ENCODE measurements at places on chromosomes 4 and X. TPM values are rescaled to one million over a fixed set of nuclear protein-coding genes. Genes with fewer than 3 reads are reported as not detected.

DNA sequence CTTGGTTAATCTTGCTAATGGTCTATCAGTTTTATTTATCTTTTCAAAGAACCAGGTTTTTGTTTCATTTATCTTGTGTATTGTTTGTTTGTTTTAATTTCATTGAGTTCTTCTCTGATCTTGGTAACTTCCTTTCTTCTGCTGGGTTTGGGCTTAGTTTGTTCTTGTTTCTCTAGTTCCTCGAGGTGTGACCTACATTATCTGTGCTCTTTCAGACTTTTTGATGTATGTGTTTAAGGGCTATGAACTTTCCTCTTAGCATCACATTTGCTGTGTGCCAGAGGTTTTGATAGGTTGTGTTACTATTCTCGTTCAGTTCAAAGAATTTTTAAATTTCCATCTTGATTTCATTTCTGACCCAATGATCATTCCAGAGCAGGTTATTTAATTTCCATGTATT is 365.4 kb upstream of the GATB start:
- H3K4me1 ChIP-seq: peaks cover 27% of the 10 kb centered on the region
- DNase-seq: no peak
- H3K36me3 ChIP-seq: peaks cover 35% of the 10 kb centered on the region
- H3K27ac ChIP-seq: no peak overlapping the region

DNA sequence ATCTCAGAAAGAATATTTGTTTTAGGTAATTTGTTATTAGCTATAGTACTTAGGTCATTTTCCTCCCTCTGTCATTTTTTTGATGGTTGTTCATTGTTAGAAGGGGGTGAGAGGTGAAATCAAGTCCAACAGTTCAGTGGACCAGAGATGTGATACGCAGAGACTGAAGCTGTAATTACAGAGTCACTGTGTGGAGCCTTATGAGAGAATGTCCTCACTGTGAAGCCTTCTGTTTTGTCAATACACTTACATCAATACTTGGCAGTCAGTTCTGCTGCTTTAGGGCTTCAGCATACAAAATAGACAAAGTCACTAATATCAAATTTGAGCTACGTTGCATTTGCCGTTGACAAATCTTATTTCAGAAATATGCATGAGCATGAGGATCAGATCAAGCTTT is 692.5 kb downstream of the C4orf33 start:
- DNase-seq: no peak
- H3K36me3 ChIP-seq: no peaks in the 10 kb centered on the region
- no peak overlapping the region for H3K27ac ChIP-seq

DNA sequence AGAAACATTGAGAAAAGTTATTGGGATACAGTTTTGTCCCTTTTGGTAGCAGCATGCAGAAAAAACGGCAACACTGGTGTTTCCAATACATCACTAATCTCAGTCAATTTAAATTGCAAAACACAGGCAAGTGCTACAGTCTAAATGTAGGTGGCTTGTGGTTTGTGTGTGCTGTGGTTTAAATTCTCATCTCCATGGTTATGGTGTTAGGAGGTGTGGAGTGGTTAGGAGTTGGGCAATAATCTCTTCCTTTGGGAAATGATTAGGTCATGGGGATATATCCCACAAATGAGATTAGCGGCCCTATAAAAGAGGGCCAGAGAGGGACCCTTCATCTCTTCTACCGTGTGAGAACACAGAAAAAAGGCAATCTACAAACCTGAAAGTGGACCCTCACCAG is 1344.3 kb downstream of the ADGRL3 start:
- no peak for DNase-seq
- H3K27ac ChIP-seq: no peak overlapping the region
- H3K27me3 ChIP-seq: no peaks in the 10 kb centered on the region
- no peaks in the 10 kb centered on the region for H3K4me1 ChIP-seq
- no peaks in the 10 kb centered on the region for H3K36me3 ChIP-seq

GRCh38 chrX:78769101-78769755 is 21.7 kb downstream of the LPAR4 start:
- H3K4me3 ChIP-seq: no peak overlapping the region
- H3K27me3 ChIP-seq: no peaks in the 10 kb centered on the region
- no peaks in the 10 kb centered on the region for H3K36me3 ChIP-seq
- no peak overlapping the region for H3K27ac ChIP-seq

DNA sequence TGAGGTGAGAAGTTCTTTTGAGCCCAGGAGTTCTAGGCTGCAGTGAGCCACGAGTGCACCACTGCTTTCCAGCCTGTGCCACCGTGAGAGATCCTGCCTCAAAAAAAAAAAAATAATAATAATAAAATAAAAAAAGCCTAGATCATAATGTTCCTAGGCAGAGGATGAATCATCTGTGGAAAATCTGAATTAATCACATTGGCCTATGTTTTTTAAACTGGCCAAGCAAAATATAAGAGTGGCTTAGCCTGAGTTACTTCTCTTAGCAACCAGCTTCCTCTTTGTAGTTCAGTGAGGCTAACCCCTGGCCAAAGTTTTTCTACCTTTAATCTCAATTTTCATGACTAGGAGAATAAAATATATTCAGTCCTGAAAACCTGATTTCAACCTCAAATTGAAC is 614.6 kb downstream of the PPP4R3C start:
- H3K27me3 ChIP-seq: no peaks in the 10 kb centered on the region
- DNase-seq: no peak
- no peaks in the 10 kb centered on the region for H3K4me1 ChIP-seq
- no peaks in the 10 kb centered on the region for H3K36me3 ChIP-seq
- no peak overlapping the region for H3K4me3 ChIP-seq
- H3K27ac ChIP-seq: no peak overlapping the region

P2RY10 gene
- 46.4 TPM for total RNA-seq

ANK2 gene
- 0.42 TPM for total RNA-seq

F8A3 gene
- 37.9 TPM for total RNA-seq

Measured in activated CD4-positive, alpha-beta T cell treated with anti-CD3 and anti-CD28 coated beads, Interleukin-2, amount 10 ng/mL, durations not matched to agents 7 days and 5 days (primary cell).